ENCODE measurements at places on chromosomes 2 and 18. TPM values are rescaled to one million over a fixed set of nuclear protein-coding genes. Genes with fewer than 3 reads are reported as not detected.

GRCh38 chr18:7946734-7947377, 379.7 kb downstream of the PTPRM start:
- no peaks in the 10 kb centered on the region for H3K36me3 ChIP-seq
- no peaks in the 10 kb centered on the region for H3K27me3 ChIP-seq

GRCh38 chr2:225431105-225431863, 31.8 kb downstream of the NYAP2 start:
- no peak overlapping the region for H3K4me3 ChIP-seq
- H3K27me3 ChIP-seq = peaks cover 3% of the 10 kb centered on the region
- no peak for DNase-seq

- DNase-seq = peak; percentile 22
- H3K27ac ChIP-seq = no peak overlapping the region
- no peak overlapping the region for H3K4me3 ChIP-seq
- H3K4me1 ChIP-seq = no peaks in the 10 kb centered on the region
- peaks cover 7% of the 10 kb centered on the region for H3K27me3 ChIP-seq
Measured at GRCh38 chr2:10900216-10901109, 11.3 kb upstream of the KCNF1 start.

DNA sequence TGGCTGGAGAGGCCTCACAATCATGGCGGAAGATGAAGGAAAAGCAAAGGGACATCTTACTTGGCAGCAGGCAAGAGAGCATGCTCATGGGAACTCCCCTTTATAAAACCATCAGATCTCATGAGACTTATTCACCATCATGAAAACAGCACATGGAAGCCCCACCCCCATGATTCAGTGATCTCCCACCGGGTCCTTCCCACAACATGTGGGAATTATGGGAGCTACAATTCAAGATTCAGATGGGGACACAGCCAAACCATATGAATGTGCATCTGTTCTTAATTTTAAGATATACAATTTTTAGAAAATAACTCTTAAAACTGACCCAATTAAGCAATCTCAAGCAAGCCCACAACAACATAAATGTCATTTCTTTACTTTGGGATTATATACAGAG, 12.6 kb downstream of the C18orf63 start:
- H3K36me3 ChIP-seq = no peaks in the 10 kb centered on the region
- DNase-seq = no peak
- H3K4me1 ChIP-seq = no peaks in the 10 kb centered on the region
- no peak overlapping the region for H3K27ac ChIP-seq
- no peak overlapping the region for H3K4me3 ChIP-seq
- peaks cover 11% of the 10 kb centered on the region for H3K27me3 ChIP-seq

DNA sequence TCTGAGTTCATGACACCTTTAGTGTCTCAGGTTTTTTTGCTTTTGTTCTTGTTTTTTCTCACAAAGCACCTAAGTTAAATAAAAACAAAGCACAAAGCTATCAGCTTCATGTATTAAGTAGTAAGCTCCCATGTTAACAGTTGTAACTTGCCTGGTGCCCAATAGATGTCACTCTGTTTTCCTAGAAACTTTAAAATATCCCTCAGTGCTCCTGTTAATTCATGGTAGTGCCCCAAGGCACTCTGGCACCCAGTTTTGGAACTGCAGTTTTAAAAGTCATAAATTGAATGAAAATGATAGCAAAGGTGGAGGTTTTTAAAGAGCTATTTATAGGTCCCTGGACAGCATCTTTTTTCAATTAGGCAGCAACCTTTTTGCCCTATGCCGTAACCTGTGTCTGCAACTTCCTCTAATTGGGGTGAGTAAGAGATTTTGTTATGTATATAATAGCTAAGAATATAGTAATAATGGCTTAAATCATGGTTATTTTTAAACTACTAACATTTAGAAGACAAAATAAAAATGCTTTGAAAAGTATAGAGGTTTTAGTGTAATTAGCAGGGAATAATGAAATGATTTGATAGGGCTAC, 555.0 kb upstream of the TMEFF2 start:
- no peak overlapping the region for H3K27ac ChIP-seq
- H3K36me3 ChIP-seq = no peaks in the 10 kb centered on the region
- H3K27me3 ChIP-seq = no peaks in the 10 kb centered on the region
- DNase-seq = no peak
- H3K4me3 ChIP-seq = no peak overlapping the region

DNA sequence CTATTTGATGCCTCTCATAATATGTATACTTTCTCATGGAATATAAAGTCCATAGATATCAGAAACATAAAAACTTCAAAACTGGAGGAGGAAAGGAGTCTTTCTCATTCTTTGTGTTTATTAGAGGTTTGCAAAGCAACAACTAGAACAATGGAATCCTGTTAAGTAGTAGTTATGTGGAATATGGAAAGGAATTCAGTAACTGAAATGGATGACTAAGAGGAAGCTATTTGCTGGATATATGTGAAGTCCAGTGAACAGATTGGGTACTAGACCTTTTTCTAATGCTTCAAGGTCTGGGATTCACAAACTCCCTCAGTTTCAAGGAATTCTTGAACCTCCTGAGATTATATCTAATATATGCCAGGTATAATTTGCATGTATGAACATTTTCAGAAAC, 353.6 kb upstream of the FANCL start:
- peaks cover 2% of the 10 kb centered on the region for H3K27me3 ChIP-seq
- H3K4me3 ChIP-seq = no peak overlapping the region
- H3K27ac ChIP-seq = no peak overlapping the region
- no peak for DNase-seq
- H3K4me1 ChIP-seq = no peaks in the 10 kb centered on the region

DNA sequence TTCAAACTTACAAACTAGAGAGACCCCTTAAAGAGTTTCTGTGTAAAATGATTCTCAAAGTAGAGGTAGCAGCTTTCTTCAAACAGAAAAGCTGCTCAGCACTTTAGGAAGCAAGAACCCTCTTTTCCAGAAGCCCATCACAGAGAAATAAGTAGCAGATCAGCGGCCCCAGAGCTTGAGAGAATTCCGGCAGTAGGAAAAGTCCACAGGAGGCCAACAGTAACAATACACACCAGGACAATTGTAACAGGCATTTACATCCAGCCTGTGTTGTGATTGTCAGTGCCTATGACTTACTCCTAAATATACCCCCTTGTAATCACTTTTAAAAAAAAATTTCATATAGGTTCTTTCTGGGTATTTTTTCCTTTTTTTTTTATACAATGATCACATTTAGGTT, 161.4 kb upstream of the ACVR2A start:
- DNase-seq = no peak
- H3K27ac ChIP-seq = no peak overlapping the region
- H3K27me3 ChIP-seq = no peaks in the 10 kb centered on the region
- no peak overlapping the region for H3K4me3 ChIP-seq
- no peaks in the 10 kb centered on the region for H3K4me1 ChIP-seq
- no peaks in the 10 kb centered on the region for H3K36me3 ChIP-seq

GRCh38 chr18:42289526-42289925, 334.5 kb downstream of the PIK3C3 start:
- H3K36me3 ChIP-seq = no peaks in the 10 kb centered on the region
- H3K27me3 ChIP-seq = peaks cover 3% of the 10 kb centered on the region
- H3K27ac ChIP-seq = no peak overlapping the region
- no peak overlapping the region for H3K4me3 ChIP-seq
- no peaks in the 10 kb centered on the region for H3K4me1 ChIP-seq

DNA sequence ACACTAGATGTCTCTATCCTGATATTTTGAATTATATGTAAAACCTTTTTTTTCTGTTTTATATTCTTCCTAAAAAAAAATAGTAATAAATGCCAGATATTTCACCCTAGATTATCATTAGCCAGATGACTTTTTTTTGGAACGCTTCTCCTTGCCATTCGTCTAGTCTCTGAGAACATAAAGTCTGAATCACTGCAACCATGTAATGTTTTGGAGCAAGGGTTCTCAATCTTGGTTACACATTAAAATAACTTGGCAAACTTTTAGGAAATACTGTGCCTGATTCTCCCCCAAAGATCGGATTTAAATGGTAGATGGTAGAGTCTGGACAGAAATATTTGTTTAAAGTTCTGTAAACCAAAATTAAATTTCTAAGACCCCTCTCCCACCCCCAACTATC, 21.0 kb downstream of the SLC25A52 start:
- H3K4me1 ChIP-seq = no peaks in the 10 kb centered on the region
- H3K4me3 ChIP-seq = no peak overlapping the region
- H3K27ac ChIP-seq = no peak overlapping the region
- no peak for DNase-seq
- no peaks in the 10 kb centered on the region for H3K36me3 ChIP-seq

DNA sequence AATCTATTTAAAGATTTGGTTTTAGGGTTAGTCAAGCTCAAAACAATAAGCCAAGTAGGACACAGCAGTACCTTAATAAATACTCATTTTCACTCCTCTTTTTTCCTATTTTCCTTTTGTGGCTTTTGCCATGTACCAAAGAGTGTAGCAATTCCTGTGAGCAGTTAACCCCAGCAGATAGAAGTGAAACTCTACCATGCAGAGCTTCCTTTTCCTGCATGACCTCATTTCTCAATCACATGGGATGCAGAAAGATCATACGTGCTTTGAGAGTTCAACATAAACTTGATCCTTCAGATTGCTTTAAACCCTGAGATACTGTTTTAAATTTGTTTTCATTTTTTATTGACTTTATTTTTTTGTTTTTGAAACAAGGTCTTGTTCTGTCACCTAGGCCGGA, 99.1 kb upstream of the ARHGAP15 start:
- H3K4me3 ChIP-seq = no peak overlapping the region
- no peaks in the 10 kb centered on the region for H3K36me3 ChIP-seq
- no peak for DNase-seq
- peaks cover 8% of the 10 kb centered on the region for H3K4me1 ChIP-seq
- H3K27ac ChIP-seq = no peak overlapping the region

DNA sequence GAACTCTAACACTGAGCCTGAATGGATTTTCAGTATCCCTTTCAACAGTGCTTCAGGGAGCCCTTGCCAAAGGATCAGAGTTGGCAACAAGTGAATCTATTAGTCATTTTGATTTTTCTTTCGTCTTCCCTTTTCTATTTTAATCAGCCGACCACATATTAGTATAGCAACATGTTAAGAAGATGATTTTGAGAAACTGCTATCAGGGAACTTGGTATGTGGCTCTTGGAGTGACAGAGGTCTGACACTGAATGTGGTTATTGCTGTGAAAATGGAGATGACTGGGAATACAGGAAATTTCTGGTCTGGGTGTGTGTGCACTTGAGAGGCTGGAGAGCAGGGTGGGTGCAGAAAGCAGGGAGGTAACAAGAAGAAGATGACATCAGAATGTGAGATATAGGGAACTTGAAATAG, 28.7 kb upstream of the IL1RL1 start:
- H3K27ac ChIP-seq = no peak overlapping the region
- H3K27me3 ChIP-seq = no peaks in the 10 kb centered on the region
- H3K36me3 ChIP-seq = no peaks in the 10 kb centered on the region
- peaks cover 2% of the 10 kb centered on the region for H3K4me1 ChIP-seq

DNA sequence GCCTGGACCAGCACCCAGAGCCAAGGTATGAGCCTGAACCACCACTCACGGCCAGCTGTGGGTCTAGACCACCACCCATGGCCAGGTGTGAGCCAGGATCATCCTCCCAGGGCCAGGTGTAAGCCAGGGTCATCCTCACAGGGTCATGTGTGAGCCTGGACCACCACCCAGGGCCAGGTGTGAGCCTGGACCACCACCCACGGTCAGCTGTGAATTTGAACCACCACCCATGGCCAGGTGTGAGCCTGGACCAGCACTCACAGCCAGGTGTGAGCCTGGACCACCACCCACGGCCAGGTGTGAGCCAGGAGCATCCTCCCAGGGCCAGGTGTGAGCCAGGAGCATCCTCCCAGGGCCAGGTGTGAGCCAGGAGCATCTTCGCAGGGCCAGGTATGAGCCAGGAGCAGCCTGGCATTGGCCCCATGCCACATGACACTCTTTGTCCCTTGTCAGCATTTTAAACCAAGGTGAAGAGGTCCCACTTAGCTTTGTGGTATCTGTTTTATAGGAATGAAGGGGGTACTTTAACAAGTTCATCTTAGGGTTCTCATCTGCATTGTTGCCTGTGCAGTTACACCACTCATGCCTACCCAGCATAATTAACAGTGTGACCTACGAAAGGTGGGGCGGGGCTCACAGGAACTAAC, 71.2 kb downstream of the AGAP1 start:
- DNase-seq = no peak
- H3K4me1 ChIP-seq = no peaks in the 10 kb centered on the region
- H3K4me3 ChIP-seq = no peak overlapping the region
- no peaks in the 10 kb centered on the region for H3K36me3 ChIP-seq
- no peak overlapping the region for H3K27ac ChIP-seq
- peaks cover 27% of the 10 kb centered on the region for H3K27me3 ChIP-seq

- H3K4me3 ChIP-seq = no peak overlapping the region
- peaks cover 3% of the 10 kb centered on the region for H3K36me3 ChIP-seq
- no peaks in the 10 kb centered on the region for H3K27me3 ChIP-seq
- peak overlapping the region; percentile 38 for H3K27ac ChIP-seq
- no peak for DNase-seq
Measured at GRCh38 chr2:12710301-12710700, 6.4 kb upstream of the TRIB2 start.

GRCh38 chr18:69484699-69485396, 84.2 kb downstream of the DOK6 start:
- no peaks in the 10 kb centered on the region for H3K4me1 ChIP-seq
- H3K27ac ChIP-seq = no peak overlapping the region
- peaks cover 10% of the 10 kb centered on the region for H3K27me3 ChIP-seq
- no peak for DNase-seq
- no peak overlapping the region for H3K4me3 ChIP-seq
- no peaks in the 10 kb centered on the region for H3K36me3 ChIP-seq

DNA sequence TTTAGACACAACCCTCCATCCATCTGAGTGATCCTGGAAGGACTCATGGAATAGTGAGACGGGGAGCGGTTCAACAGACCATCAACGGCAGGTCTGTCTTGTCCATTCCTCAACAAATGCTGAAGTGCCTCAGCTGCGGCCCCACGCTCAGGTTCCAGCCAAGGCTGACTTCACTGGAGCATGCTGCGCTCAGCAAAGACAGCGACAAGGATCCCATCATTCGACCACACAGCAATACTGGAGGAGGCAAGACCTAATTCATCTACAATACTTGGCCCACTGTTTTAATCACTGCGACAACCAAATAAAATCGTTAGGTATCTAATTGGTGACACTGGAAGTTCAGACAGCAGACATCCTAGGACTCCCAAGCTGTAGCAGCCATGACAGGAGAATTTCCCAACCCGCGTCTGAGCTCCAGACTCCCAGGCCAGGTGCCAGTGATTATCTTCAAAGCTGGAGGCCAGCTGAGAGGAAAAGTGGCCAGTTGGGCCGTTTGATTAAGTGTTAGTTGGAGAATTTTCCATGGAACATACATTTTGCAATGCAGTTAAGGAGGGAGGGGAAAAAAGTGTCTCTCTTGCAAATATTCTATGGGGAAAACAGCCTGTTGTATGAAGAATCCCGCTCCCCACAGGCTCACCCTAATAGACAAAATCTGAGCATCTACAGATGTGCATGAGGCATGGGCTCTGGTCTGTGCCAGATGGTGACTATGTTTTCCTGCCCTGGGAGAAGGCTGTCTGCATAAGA, 92.5 kb upstream of the SLC35G4 start:
- H3K4me3 ChIP-seq = no peak overlapping the region
- no peaks in the 10 kb centered on the region for H3K36me3 ChIP-seq
- H3K27me3 ChIP-seq = no peaks in the 10 kb centered on the region
- DNase-seq = no peak
- no peaks in the 10 kb centered on the region for H3K4me1 ChIP-seq

Gene ADRA2B
- 0.21 TPM for total RNA-seq

Gene PROKR1
- not detected for total RNA-seq

Gene GAREM1
- total RNA-seq = not detected

Gene TSPYL6
- total RNA-seq = not detected

Gene PARD3B
- total RNA-seq = 0.07 TPM

Gene SMAD7
- total RNA-seq = 13.6 TPM

Gene ZSWIM2
- not detected for total RNA-seq

Measured in activated CD4-positive, alpha-beta memory T cell treated with anti-CD3 and anti-CD28 coated beads for 36 hours (primary cell).